ENCODE measurements at places on chromosomes 13 and 19.
A peak's percentile ranks its signal among the peaks of the same experiment; 100 is the strongest.

DNA sequence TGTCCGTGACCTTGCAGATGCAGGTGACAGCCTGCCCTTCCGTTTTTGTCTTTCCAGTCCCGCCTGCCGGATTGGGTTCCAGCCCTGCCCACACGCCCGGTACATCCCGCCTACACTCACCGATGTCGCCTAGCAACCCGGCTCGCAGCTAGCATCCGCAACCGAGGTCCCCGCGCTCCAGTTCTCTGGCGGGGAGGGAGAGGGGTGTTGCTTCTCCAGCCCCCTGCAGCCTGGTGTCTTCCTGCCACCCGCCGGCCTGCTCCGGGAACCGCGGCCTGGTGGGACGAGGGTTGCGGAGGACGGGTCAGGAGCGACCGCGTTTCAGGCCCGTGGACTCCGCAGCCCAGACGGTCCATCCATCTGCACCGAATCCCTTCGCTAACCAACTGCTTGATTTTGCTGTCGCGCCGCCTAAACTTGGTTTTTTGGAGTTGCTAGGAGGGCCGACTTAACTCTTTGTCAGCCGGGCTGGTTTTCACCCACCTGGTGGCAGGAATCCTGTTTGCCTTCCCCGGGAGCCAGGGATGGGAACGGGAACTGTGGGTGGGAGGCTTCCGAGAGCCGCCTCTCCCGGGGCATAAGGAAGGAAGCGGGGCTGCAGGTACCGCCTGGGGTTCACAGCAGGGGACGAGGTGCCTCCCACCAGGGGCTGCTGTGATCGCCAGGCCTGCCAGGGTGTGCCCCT, 15.4 kb upstream of the MATK start:
- DNase-seq: no peak

DNA sequence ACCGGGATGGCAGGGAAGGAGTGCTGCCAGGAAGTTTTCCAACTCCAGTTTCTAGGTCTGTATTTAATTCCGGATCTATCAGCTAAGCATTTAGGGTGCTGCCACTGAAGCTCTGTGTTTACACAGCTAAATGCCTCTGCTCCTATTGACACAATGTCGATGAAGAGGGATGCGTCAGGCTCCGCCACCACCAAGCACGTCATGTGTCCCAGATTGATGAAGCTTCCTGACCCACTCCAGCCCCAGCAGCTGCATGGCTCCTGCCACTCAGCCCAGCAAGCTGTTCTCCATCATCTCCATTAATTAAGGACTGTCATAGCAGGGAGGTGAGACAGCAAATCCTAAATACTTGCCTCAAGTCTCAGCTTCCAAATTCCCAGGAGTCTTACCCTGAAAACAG, 435.2 kb upstream of the ZNF507 start:
- DNase-seq: no peak

- no peak for DNase-seq
These were observed 6.0 kb downstream of the CKAP2 start for GRCh38 chr13:52461265-52461664.

- DNase-seq: no peak
These were observed 11.3 kb downstream of the GTPBP3 start for GRCh38 chr19:17348700-17349099.

- DNase-seq: peak; percentile 77
These were observed 35.9 kb upstream of the MAB21L1 start for GRCh38 chr13:35512271-35512920.
